ENCODE measurements at places on chromosomes 2 and 18.

GRCh38 chr18:53135654-53136053 lies 795.7 kb downstream of the DCC start:
- no peak for DNase-seq

- no peak for DNase-seq
These were observed 301.4 kb upstream of the SYT4 start for GRCh38 chr18:43578706-43579105.

GRCh38 chr2:109384308-109385271 lies 229.2 kb downstream of the SEPTIN10 start:
- DNase-seq, result no peak

DNA sequence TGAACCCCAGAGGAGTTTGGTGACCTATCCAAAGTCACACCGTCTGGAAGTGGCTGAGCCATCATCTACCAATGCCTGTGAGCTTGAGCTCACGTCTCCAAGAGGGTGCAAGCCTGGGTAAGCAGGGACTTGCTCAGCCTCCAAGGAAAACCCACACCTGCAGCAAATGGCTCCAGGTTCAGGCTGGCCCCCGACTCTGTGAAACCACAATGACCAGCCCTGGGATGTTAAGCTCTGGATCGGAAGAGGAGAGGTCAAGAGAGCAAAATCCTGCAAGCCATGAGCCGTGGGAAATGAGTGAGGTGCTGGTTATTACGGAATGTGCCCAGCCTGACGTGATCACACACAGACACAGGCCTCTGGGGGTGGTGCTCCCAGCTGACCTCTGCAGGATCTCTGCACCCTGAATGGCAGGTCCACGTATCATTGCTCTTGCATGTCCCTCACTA lies 94.1 kb upstream of the OTOS start:
- no peak for DNase-seq

DNA sequence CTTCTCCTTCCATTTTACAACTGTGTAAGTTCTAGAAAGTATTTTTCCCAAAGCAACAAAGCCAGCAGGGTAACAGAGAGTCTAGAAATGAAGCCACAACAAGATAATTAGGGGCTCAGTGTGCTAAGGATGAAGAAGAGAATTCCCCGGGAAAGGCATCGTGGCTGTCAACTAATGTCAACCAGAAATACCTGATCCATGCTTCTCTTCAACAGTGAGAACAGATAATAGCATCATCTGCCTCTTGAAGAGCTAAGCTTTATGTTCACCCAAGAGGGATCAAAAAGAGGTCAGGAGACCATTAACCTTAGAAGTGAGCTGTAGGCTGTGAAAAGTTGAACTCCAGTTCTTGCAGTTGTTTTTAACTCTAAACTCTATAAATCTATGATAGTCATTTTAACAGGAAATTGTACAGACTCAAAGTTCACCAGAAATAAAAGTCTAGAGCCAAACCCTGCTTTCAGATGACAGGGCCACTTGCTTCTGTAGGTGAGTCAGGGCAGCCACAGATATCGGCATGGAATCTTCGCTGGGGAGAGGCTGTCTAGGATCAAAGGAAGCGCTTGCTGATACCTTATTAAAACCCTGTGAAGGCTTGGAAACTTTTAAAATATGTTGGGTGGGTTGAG lies 540.7 kb upstream of the ID2 start:
- no peak for DNase-seq

- no peak for DNase-seq
These were observed 167.5 kb upstream of the SMAD2 start for GRCh38 chr18:48098007-48098406.

- no peak for DNase-seq
These were observed 7.9 kb upstream of the CKAP2L start for GRCh38 chr2:112772322-112772721.

GRCh38 chr18:867257-867656 lies 37.4 kb upstream of the ADCYAP1 start:
- DNase-seq, result no peak

GRCh38 chr2:199743415-199744120 lies 107.4 kb downstream of the FTCDNL1 start:
- no peak for DNase-seq

GRCh38 chr2:48768669-48769068 lies 13.1 kb upstream of the LHCGR start:
- no peak for DNase-seq

DNA sequence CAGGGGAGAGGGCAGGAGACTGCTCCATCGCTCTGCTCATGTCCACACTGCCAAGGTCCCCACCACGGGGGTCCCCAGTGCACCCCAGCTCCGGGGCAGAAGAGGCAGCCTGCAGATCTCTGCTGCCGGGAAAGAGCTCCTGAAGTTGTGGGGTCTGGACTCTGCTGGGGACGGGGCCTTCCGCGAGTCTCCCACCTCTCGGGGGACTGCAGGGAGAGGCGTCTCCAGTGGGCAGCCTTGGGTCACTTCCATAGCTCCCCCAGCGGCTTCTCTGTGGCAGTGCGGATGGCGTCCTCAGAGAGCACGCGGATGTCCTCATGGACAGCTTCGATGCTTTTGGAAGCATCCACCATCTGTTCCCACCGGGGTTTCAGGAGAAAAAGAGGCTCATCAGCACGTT lies 10.7 kb downstream of the DTYMK start:
- no peak for DNase-seq

DNA sequence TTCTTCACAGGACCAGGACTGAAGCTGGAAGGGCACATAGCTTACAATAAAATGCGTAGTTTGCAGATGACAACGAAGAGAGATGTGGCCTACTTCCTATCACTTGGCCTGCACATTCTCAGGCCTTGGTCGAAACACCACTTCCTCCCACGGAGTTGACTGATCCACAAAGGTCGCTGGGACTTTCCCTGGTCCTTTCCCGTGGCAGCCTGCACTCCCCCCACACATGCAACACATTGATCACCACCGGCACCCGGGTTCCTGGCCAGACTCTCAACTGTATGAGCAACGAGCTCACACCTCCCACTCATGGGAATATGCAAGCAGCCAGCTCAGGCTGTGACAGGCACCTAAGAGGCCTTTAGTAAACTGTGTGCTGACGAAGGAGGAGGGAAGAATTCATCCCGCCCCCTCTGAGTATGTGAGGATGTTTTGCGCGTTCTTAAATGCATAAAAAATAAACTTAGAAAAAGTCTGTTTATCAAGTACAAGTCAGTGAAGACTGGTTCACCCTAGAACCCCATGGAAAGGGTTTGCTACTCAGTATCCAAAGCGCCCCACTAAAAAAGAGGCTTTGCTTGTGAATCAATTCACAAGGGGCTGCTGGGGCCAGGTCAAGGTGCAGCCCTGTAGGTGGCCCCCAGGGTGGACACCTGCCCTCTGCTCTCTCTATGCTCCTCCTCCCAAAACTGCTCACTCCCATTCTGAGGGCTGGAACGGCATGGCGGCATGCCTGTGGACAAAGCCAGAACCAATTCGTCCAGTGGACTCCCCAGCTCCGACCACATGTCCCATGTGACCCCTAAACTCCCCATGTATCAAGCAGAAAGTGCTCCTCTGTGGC lies 154.3 kb downstream of the EIPR1 start:
- no peak for DNase-seq

GRCh38 chr2:16691261-16691660 lies 25.6 kb upstream of the CYRIA start:
- DNase-seq, result peak; percentile 84

DNA sequence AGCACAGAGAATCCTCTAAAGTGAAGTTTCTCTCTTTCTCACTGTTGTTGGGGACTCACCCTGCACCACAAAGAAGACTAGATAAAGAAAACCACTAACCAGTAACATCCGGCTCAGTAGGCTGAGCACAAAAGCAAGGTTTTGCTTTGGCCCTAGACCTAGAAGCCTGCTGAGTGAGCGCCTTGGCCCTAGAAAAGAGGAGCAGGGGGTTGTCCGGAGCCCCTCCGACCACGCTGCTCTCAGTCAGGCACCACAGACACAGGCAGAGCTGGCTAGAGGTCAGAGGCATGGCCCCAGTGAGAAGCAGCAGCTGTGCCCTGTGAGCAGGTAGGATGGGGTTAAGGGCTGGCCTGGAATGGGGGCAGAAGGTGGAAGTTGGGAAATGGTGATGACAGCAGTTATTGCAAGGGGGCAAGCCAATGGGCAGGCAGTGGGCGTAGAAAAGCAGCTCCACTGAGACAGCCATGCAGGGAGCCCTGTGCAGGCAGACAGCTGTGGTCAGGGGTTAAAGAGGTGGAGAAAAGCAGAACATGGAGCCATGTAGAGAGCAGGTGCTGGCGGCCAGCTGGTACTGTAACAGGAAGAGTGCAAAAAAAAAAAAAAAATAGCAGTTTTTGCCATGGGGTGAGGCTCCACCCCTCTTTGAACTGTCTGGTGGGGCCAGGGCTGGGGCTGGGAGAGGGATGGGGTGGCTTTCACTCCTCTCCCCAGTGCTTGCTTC lies 36.9 kb upstream of the SLC14A1 start:
- no peak for DNase-seq

- DNase-seq, result no peak
These were observed 238.3 kb downstream of the EN1 start for GRCh38 chr2:118609138-118609537.

- no peak for DNase-seq
These were observed 62.3 kb upstream of the CTIF start for GRCh38 chr18:48476550-48476917.

- no peak for DNase-seq
These were observed 72.9 kb downstream of the TMX3 start for GRCh38 chr18:68642003-68642402.

GRCh38 chr2:25920336-25920735 lies 42.0 kb upstream of the ASXL2 start:
- no peak for DNase-seq

- no peak for DNase-seq
These were observed 36.6 kb upstream of the DYNC2LI1 start for GRCh38 chr2:43737097-43737854.

- DNase-seq, result no peak
These were observed 57.6 kb upstream of the CDKL4 start for GRCh38 chr2:39301352-39301751.

GRCh38 chr2:79375817-79376216 lies 137.0 kb upstream of the CTNNA2 start:
- no peak for DNase-seq

GRCh38 chr18:24802456-24802855 lies 342.0 kb downstream of the HRH4 start:
- no peak for DNase-seq

- DNase-seq, result no peak
These were observed 1.7 kb upstream of the ICOS start for GRCh38 chr2:203934711-203935438.

DNA sequence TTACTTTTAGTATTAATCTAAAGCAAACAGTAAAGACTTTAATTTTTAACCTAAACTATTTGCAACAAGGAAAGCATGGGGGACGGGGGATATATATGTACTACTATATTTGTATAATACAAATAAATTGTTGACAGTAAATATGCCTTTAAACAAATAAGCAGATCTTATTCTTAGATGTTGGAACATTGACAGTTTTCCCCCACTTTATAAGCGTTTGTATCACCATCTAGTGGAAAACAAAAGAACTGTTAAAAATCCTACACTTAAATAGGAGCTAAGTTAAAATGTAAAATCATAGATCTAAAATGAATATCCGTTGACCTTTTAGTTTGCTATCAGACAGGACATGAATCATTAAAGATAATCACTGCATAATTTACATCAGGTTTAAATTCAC lies 50.0 kb downstream of the RBBP8 start:
- no peak for DNase-seq

DNA sequence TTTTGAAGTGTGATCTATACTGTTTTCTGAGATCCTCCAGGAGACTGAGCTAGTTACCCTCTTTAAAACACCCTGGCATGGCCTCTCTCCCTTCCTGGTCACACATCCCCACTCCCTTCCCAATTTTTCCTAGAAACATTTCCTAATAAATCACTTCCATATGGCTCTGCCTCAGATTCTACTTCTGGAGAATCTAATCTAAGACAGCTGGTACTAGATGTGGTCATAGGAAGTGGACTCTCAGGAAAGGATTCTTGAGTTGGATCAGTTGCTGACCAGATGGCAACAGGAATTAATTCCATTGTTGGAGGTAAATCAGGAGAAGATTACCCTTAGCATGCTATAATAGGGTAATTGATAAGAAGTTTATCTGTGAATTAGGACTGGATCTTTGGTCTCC lies 310.5 kb downstream of the SATB2 start:
- no peak for DNase-seq

- no peak for DNase-seq
These were observed 15.7 kb upstream of the CDH7 start for GRCh38 chr18:65735155-65735554.

DNA sequence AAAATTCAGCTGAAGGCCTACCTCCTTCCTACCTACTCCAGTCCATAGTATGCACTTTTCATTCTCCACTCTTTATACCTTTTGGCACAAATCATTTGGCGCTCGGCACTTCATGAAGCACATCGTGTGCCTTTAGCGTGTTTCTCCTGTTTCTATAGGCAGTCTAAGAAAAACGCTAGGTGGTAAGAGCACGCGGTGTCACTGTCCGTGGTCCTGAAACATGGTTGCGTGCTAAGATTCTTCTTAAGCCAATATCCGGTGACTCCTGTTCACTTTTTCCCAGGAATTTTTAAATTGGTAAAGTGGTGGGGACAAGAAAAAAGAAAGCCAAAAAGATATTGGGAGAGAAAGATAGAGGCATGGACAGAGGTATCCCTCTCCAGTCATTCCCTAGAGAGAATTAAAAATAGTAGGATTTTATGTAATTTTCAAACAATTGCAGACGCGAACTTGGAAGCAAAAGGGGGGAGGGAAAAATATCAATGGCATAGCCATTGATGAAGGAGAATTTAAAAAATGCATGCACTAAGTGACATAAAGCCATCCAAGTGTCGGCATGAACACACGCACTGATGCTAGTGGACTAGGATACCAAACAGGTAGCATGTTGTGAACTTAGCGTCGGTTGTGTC lies 1.4 kb upstream of the CTNNA2 start:
- no peak for DNase-seq

DNA sequence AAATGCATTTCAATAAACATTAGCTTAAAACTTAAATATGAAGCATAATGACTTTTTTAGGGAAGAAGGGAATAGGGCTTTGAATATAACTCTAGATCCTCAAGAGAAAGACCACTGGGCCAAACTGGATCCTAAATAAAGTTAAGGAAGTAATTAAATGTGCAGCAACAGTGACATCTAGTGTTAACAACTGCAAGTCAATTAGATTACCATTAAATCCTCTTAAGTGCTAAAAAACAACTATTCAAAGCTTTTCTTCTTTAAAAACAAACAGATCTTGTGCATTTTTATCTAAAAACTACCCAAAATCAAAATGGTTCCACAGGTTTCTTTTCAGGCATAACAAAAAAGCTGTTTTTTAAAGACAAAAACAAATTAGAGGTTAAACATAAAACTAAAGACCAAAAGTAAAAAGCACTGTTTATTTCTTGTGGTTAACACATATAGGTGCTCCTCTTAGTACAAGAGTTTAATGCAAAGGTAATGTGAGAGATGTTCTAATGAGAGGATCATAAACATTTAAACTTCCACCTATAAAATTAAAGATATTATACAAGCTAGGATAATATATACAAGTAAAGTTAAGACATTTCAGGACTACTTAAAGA lies 111.4 kb downstream of the THADA start:
- DNase-seq, result peak; percentile 49

DNA sequence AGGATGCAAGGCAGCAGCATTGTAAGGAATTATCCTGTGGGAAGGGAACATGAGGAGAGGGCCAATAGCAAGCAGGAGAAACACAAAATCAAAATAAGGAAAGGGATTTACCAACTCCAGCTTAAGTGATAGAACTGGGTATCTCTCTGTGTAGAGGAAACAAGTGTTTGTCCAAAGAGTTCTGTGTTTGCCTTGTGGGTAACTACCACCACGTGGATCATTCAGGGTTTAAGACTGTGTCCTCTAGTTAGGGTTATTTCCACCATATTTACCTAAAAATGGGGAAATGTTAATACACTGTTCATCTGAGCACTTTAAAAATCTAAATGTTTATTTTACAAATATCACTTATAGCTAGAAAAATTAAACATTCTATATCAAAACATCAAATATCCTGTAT lies 283.3 kb downstream of the EIPR1 start:
- DNase-seq, result no peak
